Activated B cell treated with CpG ODN at 0.5 μM for 24 hours (primary cell): ENCODE measurements at places on chromosomes 16 and 17.

DNA sequence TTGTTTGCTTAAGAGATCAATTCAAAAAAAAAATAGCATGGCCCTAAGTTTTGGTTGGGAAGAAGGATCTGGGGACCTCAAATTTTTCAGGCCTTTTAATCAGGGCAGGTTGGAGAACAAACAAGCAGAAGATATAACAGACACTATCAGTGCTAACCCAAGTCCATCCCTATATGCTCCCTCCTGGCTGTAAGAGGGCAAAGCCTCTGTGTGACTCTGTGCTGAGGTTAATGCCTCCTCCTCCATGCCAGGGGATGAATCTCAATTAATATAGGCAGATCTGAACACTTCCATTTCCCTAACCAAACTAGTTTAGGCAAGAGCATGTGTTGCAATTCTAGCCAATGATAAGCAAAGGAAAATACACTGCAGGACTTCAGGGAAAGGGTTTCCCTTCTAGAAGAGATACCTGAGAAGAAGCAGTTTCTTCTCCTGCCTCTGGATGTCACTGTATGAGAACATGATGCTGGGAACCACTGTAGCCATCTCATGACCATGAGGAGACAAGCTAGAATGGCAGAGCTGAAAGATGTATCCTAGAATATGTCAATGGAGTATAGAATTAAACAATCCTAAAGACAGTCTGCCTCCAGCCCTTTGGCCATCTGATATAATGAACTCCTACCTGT lies 76.0 kb downstream of the CHD9NB start:
- DNase-seq: no peak

GRCh38 chr17:20151174-20151573 lies 142.0 kb downstream of the SPECC1 start:
- DNase-seq: no peak

DNA sequence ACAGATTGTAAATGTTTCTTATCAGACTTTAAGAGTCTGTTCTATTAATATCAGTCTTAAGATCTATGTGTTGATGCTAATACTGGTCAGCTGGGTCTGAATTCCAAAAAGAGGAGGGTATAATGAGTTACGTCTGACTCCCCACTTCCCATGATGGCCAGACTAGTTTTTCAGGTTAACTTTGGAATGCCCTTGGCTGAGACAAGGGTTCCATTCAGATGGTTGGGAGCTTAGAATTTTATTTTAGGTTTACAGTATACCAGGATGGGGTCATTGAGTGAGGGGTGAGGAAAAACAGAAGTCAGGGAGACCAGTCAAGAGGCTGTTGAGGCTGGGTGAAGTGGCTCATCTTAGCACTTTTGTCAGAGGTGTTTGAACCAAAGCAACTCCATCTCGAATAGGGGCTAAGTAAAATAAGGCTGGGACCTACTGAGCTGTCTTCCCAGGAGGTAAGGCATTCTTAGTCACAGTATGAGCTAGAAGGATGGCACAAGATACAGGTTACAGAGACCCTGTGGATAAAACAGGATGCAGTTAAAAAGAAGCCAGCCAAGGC lies 2.9 kb upstream of the TMEM231 start:
- DNase-seq: no peak

- DNase-seq: no peak
Measured at GRCh38 chr17:4625181-4625617, 16.3 kb downstream of the ALOX15 start.

- no peak for DNase-seq
Measured at GRCh38 chr16:35506898-35507194, 2047.4 kb downstream of the TP53TG3F start.

GRCh38 chr17:18093616-18094408 lies 6.1 kb downstream of the DRG2 start:
- DNase-seq: no peak

GRCh38 chr16:89733792-89734191 lies 12.5 kb downstream of the ZNF276 start:
- DNase-seq: no peak

DNA sequence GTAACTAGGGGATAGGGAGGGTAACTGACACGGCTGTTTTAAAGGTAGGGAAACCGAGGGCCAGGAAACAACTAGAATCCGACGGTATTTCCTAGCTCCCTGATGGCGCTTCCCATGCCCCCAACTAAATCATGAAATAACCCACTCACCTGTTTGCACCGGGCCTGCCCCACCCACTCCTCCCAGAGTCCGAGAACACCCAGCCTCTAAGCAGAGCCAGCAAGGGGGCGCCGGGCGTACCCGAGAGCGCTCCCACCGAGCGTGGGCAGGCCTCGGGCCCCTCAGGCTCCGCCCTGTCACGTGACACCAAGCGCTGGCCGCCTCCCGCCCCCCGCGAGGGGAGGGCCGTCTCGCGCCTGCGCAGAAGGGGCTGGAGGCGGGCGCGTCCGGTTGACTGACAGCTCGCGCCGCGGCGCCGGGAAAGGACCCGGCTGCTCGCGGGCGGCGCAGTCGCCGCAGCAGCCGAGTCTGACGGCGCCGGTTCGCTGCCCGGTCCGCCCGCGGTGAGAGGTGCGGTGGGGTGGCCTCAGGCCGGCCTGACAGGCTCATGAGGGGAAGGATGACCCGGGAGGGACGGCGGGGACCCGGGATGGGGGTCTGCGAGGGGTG lies at the start of gene KIAA0513:
Gene KIAA0513 (plus strand): TSS at position 447 of the 609 bp plus-strand sequence. CDS start 39,277 bp downstream, outside the sequence.
- peak; percentile 99 for DNase-seq

GRCh38 chr16:72427783-72428331 lies 255.9 kb upstream of the PMFBP1 start:
- DNase-seq: no peak

GRCh38 chr17:64182325-64183012 lies 52.5 kb upstream of the ERN1 start:
- DNase-seq: no peak

GRCh38 chr17:40582328-40582901 lies 17.1 kb upstream of the CCR7 start:
- DNase-seq: no peak

DNA sequence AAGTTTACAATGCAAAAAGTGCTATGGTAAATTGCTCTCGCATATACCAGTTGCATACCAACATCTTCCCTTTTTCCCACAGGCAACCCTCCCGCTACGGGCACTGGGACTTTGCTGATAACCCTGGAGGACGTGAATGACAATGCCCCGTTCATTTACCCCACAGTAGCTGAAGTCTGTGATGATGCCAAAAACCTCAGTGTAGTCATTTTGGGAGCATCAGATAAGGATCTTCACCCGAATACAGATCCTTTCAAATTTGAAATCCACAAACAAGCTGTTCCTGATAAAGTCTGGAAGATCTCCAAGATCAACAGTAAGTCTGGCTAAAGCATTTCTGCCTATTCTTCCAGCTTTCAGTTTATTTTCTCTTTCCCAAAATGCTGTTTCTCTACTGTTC lies 27.9 kb upstream of the HSBP1 start:
- no peak for DNase-seq

GRCh38 chr16:23420011-23420410 lies 33.0 kb downstream of the COG7 start:
- DNase-seq: no peak

DNA sequence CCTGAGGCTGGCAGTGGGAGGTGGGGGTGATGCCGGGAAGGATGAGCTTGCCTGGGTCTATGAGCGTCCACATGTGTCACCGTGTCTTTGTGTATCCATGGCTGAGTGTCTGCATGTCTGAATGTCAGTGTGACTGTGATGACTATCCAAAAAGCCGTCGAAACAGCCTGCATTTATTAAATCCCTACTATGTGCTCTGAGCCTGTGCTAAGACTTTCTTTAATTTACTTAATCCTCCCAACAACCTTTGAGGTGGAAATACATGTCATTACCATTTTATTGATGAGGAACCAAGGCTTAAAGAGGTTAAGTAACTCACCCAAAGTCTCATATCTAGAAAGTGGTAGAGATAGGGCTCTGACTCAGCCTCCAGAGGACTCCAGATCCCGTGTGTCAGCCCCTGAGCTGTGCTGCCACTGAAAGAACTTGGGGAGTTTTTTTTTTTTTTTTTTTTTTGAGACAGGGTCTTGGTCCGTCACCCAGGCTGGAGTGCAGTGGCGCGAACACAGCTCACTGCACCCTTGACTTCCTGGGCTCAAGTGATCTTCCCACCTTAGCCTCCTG lies 20.0 kb downstream of the ARHGAP23 start:
- no peak for DNase-seq

- DNase-seq: no peak
Measured at GRCh38 chr16:5509794-5510193, 412.2 kb upstream of the EEF2KMT start.

DNA sequence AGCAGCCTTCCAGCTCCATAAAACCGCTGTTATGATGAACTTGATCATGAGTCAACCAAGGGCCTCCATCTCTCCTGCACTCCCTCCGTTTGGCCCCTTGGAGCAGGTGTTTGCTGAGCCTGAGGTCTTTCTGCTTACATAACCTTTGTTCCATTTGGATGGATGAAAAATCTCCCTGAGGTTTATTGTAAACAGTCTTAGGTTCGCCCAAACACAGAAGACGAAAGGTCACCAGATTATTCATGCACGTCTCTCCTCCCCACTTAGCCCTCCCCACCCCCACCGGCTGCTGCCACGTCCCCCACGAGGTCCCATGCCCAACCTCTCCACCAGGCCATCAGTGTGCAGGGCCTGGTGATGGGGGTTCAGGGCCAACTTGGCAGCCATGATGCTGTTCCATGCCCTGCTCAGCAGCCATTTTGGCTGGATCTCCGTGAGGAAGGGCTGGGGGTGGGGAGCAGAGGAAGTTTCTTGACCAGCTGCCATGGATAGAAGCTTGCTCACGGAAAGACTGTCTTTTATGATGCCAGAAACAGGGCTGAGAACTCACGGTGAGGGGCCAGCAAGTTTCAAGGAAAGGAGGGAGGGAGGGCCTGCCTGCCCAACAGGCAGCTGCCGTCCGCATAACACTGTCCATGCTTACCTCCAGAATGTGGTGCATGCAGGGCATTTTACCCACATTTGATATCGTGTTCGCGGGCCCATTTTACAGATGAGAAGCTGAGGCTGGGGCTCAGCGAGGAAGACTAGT lies 47.8 kb upstream of the FOXF1 start:
- DNase-seq: no peak

GRCh38 chr17:69486779-69487637 lies 72.5 kb downstream of the MAP2K6 start:
- no peak for DNase-seq

DNA sequence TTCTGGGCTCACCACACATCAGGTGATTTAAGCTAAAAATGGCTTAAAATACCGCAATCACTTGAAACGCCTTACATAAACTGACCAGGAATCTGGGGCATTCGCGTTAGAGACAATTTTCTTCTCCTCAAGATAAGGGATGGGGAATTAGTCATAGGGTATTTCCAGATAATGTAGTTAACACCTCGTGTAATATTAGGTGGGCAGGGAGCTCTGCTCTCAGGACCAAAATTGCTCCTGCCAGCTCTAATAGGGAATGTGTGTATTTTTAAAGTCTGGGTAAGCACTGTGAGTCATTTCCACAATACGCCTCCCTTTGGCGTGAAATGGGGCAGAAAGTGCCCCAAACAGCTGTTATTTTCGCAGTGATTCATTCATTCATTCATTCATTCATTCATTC lies 408.6 kb downstream of the MAF start:
- no peak for DNase-seq

GRCh38 chr17:44915862-44916780 lies 821 bp upstream of the GFAP start:
- no peak for DNase-seq

DNA sequence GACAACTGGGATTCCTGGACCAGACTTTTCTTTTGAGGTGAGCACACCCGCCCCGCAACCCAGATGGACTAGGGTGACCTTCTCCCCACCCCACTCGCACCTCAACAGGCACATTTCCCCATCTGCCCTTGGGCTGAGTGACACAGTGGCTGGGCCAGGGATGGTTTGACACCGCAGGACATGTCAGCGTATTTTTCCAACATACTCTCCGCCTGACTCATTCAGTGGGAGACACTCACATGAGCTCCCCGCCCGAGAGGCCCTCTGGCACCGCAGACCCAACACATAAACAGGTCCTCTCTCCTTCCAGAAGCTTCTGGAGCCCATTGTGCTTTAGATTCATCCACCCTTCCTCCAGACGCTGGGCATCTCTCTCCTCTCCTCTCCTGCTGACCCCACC lies 69.4 kb downstream of the ZDHHC7 start:
- no peak for DNase-seq
